ENCODE measurements at places on chromosomes 13 and 19.
A peak's percentile ranks its signal among the peaks of the same experiment; 100 is the strongest.

DNA sequence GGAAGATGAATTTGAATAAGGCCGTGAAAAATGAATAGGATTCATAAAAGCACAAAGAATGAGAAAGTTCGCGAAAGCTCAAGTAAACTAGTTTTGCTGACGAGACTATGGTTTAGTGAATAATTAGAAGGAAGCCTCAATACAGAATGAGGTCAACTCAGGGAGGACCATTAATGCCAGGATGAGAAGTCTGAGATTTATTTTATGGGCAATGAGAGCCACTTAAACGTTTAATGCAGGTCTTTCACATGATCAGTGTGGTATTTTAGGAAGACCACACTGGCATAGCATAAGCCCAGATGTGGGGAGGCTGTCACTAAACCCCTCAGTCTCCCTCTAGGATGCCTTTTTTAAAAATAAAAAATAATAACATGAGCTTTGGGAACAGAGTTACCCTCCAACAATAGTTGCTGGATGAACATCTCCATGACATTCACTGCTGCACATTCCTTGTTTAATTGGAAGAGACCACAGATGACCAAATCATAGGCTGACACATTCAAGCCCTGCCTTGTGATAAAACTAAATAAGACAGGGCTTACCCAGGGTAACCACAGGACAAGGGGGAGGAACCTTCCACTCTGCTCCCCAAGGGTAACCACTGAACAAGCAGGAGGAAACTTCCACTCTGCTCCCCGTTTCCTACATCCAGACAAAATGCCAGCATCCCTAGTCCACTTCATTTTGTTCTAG is 43.6 kb upstream of the LSM14A start:
- DNase-seq = no peak

- no peak for DNase-seq
Observed at GRCh38 chr19:39236527-39236926, 8.3 kb downstream of the IFNL3 start.

GRCh38 chr13:85543144-85543543 is 256.1 kb downstream of the SLITRK6 start:
- DNase-seq = no peak

GRCh38 chr19:53112286-53112685 is 9.1 kb upstream of the ZNF160 start:
- DNase-seq = no peak

- DNase-seq = no peak
Observed at GRCh38 chr19:932648-933552, 7.1 kb downstream of the ARID3A start.

- DNase-seq = peak; percentile 73
Observed at GRCh38 chr13:79480954-79481684, at the start of gene NDFIP2. Gene NDFIP2, plus strand, starts transcription at chr13:79481155. Its CDS starts 49 bp downstream, at chr13:79481204.

DNA sequence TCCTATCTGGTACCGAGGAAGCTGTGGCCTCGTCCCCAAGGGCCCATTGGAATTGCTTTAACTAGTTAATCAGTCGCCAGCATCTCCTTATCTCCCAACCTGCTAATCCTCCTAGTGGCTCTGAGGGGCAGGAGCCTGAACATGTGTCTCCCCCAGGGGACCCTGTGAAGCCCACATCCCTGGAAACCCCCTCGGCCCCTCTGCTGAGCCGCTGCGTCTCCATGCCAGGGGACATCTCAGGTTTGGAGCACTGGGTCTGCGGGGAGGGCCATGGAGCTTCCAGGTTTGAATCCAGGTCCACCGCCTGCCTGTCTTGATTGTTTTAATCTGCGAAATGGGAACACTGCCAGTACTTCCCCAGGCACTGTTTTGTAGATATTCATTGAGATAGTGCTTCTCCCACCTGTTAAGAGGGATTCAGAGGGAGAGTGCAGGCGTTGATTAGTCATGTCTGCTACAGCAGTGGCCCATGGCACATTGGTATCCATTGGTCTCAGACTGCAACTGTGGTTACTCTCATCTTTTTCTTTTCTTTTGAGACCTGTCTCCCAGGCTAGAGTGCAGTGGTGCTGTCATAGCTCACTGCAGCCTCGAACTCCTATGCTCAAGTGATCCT is 6.4 kb downstream of the PNPLA6 start:
- no peak for DNase-seq

DNA sequence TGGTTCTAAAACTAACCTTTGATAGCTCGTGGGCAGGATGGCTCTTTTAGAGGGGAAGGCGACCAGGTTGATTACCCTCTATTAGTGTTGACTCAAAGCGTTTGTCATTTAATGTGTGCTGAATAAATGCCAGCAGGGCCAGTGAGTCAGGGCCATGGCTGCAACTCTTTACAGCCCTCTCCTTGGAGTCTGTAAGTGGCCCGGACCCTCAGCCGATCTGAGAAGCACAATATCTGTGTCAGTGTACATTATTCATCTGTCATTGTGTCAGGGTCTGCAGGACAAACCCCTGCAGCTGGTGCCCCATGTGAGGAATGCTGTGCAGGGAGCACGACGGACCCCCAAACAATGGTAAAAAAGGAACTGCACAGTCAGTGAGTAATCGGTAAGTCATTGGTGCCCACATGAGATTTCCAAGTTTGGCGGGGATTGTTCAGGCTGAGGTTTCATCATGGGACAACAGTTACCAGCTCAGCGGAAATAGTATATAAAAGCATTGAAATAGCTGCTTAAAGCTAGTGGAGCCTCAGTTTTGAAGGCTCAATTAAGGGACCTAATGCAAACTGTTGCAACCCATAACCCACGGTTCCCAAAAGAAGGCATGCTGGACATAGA is 139.1 kb downstream of the ZNF675 start:
- no peak for DNase-seq

DNA sequence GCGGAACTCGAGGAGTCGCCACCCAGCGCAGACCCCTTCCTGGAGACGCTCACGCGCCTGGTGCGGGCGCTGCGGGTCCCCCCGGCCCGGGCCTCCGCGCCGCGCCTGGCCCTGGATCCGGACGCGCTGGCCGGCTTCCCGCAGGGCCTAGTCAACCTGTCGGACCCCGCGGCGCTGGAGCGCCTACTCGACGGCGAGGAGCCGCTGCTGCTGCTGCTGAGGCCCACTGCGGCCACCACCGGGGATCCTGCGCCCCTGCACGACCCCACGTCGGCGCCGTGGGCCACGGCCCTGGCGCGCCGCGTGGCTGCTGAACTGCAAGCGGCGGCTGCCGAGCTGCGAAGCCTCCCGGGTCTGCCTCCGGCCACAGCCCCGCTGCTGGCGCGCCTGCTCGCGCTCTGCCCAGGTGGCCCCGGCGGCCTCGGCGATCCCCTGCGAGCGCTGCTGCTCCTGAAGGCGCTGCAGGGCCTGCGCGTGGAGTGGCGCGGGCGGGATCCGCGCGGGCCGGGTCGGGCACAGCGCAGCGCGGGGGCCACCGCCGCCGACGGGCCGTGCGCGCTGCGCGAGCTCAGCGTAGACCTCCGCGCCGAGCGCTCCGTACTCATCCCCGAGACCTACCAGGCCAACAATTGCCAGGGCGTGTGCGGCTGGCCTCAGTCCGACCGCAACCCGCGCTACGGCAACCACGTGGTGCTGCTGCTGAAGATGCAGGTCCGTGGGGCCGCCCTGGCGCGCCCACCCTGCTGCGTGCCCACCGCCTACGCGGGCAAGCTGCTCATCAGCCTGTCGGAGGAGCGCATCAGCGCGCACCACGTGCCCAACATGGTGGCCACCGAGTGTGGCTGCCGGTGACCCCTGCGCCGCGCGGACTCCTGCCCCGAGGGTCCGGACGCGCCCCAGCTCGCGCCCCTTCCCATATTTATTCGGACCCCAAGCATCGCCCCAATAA is 2.3 kb downstream of the AMH start:
- no peak for DNase-seq

GRCh38 chr19:49637821-49638738 is 1.9 kb downstream of the RRAS start:
- no peak for DNase-seq

DNA sequence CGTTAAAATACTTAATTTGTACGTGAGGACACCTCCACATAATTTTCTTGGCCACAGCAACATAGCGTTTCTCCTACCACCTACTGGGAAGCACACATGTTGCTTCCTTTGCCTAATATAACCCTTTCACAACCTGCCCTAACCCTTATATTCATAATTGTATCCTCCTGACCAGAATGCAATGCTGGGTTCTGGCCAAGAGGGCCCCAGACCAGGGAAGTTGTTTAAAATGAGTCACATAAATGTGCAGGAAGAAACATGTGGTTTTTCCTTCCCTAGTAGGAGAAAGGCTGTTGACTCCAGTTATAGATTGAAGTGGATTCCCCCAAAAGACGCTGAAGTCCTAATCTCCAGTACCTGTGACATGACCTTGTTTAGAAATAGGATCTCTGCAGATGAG is 187.3 kb downstream of the NUFIP1 start:
- no peak for DNase-seq

DNA sequence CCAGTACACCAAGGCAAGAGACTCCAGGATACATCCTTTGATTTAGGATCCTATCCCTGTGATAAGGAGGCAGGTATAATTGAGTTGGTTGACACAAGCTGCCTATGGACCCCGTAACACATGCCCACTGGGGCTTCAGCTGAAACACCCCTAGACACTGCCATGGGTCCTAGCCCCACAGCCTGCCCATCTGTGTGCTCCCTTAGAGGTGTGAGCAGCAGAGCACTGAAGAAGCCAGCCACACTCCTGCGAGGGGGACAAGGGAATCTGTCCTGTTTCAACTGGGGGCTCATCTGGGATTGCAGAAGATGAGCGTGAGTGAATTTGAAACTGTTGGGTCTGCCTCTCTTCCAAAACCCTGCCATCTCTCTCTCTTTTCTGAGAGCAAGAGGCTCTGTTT is 385.9 kb upstream of the SLITRK6 start:
- DNase-seq = no peak

GRCh38 chr19:4224470-4224869 is 4.9 kb upstream of the EBI3 start:
- no peak for DNase-seq

DNA sequence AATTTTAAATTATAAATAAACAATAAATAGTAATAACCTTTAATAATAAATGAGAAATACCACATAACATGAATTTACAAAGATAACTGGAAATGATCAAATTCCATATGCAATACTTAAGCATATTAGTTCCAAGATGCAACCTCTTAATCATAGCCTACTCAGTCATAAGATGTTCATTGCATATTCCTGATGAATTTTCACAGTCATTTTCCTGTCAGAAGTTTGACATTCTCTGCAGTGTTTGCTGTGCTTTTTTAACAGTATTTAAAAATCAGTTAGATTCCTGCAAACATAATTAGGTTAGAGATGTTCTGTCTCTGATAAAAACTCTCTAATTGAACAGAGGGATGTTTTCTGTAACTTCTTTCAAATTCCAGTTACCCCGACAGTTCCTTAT is 28.6 kb upstream of the HTR2A start:
- no peak for DNase-seq

GRCh38 chr19:42303101-42303464 is 659 bp upstream of the PAFAH1B3 start:
- DNase-seq = no peak

DNA sequence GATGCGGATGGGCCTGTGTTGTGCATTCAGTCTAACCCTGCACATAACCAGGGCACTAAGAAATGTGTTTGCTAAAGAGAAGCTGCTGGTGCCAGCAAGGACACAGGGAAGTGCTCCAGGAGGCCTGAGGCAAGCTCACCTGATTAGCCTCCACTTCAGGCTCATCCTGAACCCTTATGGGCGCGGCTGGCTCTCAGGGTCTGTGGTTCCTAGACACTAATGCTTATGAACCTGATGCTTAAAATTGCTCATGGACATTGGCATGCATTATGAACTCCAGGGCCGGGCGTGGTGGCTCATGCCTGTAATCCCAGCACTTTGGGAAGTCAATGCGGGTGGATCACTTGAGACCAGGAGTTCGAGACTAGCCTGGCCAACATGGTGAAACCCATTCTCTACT is 34.3 kb downstream of the SERP2 start:
- no peak for DNase-seq

GRCh38 chr19:18859676-18860301 is 28.0 kb downstream of the UPF1 start:
- no peak for DNase-seq

- DNase-seq = no peak
Observed at GRCh38 chr13:97875911-97876310, 77.6 kb upstream of the IPO5 start.

- no peak for DNase-seq
Observed at GRCh38 chr19:43607238-43608205, 4.4 kb upstream of the SRRM5 start.

DNA sequence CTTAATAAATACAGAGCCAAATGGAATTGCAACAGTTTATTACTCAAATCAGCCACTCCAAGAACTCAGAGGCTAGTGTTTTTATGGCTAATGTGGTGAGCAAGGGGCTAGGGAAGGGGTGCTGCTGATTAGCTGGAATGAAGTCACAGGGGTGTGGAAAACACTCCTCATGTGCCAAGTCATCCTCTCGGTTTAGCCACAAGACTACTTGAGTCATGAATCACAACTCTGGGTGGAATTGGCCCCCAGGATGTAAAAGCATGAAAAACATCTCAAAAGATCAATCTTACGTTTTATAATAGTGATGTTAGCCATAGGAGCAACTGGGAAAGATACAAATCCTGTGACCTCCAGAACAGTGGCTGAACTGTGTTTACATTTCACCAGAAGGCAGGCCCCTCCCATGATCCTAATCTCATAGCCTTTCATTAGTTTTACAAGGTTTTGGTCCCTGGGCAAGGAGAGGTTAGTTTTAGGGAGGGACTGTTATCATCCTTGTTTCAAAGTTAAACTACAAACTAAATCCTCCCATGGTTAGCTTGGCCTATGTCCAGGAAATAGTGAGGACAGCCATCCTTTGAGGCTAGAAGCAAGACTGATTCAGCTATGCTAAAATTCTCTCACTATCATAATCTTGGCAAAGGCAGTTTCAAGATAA is 2020.1 kb upstream of the PCDH20 start:
- DNase-seq = no peak

- DNase-seq = no peak
Observed at GRCh38 chr13:99359528-99359927, 52.3 kb upstream of the GPR183 start.

GRCh38 chr19:33734913-33735312 is 61.8 kb upstream of the KCTD15 start:
- DNase-seq = peak; percentile 60

- no peak for DNase-seq
Observed at GRCh38 chr19:13104360-13104847, 1.7 kb upstream of the LYL1 start.

DNA sequence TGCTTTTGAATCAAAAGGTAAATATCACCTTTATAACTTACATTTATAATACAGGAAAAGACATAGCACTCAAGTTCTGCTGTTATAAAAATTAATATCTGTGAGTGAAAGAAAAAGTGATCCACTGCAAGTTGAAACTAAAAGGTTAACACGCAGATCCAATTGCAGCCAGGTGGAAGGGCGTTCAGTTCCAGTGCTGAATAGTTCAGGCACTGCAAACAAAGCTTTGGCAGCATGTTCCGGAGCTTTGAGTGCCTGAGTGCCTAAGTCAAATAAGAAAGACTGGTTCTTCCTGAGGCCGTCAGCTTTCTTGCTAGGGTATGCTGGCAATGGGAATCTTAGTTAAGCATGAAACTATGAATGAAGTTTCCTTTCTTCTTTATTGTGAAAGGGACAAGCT is 200.3 kb downstream of the LMO7 start:
- DNase-seq = no peak

Measured in pons (tissue), 1 donor.